Thymus (tissue), 14 donors: ENCODE measurements at places on chromosomes 3 and 15. TPM values are rescaled to one million over a fixed set of nuclear protein-coding genes. Genes with fewer than 3 reads are reported as not detected.

DNA sequence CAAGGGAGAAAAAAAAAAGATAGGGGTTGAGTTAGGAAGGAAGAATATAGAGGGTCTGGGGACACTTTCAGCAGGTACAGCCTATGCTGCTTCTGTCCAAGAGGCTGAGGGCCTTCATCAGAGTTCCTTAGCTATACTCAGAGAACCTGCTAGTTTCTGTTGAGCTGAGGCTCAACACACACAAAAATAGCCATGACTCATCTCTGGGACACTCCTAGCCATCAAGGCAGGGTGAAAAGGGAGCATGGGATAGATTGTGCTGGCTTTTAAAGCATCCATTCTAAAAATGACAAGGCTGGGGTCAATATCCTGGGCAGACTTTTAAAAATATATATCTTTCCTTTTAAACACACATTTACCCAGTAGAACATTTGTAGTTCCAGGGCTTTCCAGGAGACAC, 2.8 kb upstream of the RTP2 start:
- DNase-seq = no peak

The TRPC1 gene
- 7.1 TPM for polyA plus RNA-seq

The SPSB4 gene
- polyA plus RNA-seq = 0.30 TPM

GRCh38 chr15:43966646-43967045, 139.8 kb downstream of the WDR76 start:
- no peak for DNase-seq

GRCh38 chr3:141656771-141657170, 81.3 kb upstream of the RNF7 start:
- no peak for DNase-seq

DNA sequence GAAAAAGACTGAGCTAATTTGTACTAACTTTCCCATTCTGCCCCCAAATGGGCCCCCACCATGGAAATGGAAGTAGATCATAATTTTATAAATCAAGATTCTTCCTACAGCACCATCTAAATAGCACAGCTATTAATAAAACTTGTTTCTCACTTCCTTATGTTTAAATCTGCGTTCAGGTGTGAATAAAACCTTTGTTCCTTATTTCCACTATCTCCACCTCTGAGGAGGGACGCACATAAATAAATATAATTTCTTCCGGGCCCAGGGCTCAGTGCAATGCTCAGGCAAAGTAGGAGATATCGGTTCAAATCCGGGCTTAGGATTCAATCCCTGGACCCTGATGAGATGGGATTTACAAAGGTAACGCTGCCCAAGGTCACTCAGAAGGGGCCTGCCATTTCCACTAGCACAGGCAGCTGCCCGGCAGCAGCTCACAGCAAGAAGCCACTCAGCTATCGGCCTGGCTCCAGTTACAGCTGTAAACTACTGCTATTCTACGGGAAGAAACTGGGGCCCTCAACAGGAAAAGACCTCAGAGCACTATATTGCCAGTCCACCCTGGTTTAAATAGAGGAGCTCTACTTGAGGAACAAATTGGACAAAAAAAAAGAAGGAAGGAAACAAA, 52.5 kb downstream of the FOXP1 start:
- DNase-seq = no peak

- DNase-seq = no peak
Measured at GRCh38 chr15:67922971-67923945, 83.4 kb upstream of the RNU6-1 start.

GRCh38 chr15:75763137-75763611, 50.5 kb upstream of the CSPG4 start:
- DNase-seq = no peak

DNA sequence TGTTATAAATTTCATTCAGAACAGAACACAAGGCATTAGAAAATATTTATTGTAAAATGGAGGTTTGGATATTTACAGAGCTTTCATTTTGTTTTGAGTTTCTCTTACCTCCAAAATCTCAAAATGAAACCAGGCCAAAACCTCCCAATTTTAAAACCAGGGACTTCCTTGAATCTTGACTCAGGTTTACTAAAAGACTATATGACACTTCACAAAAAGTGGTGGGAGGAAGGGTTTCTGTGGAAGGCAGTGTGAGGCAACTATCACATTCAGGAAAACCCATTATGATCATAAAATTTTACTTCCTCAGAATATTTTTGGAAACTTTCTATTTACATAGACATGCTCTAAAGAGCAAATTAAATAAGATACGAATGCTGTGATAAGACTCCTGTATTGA, 205.8 kb upstream of the EOMES start:
- no peak for DNase-seq

DNA sequence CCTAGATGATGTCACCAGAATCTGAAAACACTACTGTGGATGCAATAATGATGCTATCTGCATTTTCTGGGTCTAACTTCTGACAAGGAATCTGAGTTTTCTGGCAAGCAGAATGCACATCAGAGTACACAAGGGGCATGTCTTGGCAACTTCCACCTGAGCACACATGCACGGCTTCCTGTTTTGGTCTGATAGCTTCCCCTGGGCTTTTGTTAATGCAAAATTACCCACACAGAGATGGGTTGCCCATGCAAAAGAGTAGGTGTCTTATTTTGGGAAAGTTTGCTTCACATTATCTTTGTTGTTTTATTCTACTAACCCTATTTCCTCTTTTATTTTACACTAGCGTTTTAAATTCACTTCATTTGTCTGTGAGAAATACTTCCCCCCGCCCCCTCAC, 74.2 kb upstream of the SATB1 start:
- peak; percentile 64 for DNase-seq

The CFAP91 gene
- 2.8 TPM for polyA plus RNA-seq

The GMPPB gene
- polyA plus RNA-seq = 13.2 TPM

GRCh38 chr15:91476861-91477260, 376.6 kb upstream of the SLCO3A1 start:
- no peak for DNase-seq

The SNX1 gene
- 85.6 TPM for polyA plus RNA-seq

DNA sequence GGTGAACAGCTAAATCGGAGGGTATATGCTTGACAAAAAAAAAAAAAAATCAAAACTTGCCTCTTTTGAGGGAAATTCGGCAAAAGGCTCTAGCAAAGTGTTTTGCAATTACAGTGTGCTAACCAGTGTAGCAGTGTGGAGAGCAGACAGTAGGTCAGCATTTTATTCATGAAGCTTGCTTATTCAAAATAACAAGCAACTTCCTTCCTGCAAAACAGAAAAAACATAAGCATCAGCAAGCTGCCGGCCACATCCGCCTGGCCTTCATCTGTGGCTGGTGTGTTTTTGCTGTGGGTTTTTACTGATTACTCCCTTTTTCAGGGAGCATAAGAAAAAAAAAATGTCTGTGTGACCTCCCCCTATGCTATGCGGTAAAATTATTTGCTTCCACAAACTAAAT, 434.1 kb downstream of the OCA2 start:
- DNase-seq = no peak

- no peak for DNase-seq
Measured at GRCh38 chr3:16516695-16517481, 3.4 kb upstream of the RFTN1 start.

DNA sequence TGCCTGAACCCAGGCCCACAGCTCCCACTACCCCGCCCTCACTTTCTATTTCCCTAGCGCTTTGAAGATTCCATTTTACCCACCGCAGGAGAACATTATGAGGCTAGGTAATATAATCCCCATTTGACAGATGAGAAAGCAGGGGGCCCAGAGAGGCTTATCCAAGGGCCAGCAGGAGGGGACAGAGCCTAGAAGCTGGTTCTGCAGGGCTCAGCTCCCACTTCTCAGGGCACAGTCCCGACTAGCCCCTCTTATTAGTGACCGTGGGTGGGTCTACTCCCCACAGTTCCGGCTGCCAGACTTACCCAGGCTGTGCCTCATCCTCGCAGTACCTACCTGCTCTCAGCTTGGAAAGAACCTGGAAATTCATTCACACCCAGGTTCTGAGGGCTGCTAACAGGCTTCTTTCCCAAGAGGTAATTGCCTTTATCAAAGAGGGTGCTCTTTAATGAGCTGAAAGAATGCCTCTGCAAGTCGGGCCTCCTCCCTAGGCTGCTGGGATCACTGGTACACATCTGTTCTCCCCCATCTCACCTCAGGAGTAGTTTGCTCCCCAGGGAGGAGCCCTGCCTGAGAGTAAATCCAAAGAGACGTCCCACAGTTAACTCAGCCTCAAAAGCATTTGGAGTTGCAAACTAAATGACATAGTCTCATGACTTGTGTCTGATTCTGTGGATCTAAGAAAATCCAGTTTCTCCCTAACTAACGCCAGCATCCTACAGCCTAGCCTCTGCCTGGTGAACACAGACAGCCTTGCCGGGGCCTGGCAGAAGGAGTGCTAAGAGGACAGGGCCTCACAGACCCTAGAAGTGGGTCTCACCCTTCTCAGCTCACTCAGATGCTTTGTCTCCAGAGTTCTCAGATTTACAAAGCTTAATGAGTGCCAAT, 125.0 kb downstream of the CHSY1 start:
- DNase-seq = no peak

The SLC28A2 gene
- polyA plus RNA-seq = 0.02 TPM

The PLSCR2 gene
- 0.16 TPM for polyA plus RNA-seq

The ACTRT3 gene
- 1.5 TPM for polyA plus RNA-seq

The PRTG gene
- polyA plus RNA-seq = 0.16 TPM

The PLA2G4B gene
- polyA plus RNA-seq = 45.4 TPM

DNA sequence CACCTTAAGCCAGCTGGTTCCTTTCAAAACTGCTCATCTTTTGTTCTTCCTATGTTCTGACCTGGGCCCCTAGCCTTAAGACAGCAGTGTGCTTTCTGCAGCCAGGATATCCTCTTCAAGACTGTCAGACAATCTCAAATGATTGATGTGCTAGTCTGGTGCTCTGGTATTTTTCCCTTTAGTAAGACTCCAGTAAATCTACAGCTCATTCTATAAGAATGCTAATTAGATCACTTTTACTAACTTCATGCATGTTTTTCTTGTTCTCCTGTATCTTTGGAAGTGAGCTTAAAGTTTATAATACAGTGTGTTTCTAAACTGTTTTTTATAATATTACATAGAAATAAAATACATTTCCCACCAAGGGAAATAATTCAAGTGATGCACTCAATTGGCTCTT, 220.9 kb upstream of the NANOGP8 start:
- no peak for DNase-seq

DNA sequence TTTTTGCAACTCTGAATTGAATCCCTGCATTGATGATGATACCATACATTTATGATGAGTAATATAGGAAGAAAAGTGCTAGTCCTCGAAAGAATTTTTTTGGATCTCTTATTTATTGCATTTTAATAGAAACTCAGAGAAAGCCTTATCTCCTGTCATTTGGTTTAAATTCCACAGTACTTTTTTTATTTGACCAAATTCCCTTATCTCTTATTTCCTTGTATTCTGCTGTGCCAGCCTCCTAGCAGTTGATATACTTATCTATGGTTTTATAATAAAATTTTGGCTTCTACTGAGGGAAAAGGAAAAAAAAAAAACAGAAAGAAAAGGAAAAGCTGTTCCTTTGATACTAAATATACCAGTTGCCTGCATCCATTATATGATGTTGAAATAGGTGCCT, 535.1 kb upstream of the NR2F2 start:
- DNase-seq = no peak

GRCh38 chr3:195125646-195126045, 145.3 kb downstream of the XXYLT1 start:
- no peak for DNase-seq

- DNase-seq = no peak
Measured at GRCh38 chr3:100526613-100527346, 34.4 kb downstream of the TMEM45A start.

DNA sequence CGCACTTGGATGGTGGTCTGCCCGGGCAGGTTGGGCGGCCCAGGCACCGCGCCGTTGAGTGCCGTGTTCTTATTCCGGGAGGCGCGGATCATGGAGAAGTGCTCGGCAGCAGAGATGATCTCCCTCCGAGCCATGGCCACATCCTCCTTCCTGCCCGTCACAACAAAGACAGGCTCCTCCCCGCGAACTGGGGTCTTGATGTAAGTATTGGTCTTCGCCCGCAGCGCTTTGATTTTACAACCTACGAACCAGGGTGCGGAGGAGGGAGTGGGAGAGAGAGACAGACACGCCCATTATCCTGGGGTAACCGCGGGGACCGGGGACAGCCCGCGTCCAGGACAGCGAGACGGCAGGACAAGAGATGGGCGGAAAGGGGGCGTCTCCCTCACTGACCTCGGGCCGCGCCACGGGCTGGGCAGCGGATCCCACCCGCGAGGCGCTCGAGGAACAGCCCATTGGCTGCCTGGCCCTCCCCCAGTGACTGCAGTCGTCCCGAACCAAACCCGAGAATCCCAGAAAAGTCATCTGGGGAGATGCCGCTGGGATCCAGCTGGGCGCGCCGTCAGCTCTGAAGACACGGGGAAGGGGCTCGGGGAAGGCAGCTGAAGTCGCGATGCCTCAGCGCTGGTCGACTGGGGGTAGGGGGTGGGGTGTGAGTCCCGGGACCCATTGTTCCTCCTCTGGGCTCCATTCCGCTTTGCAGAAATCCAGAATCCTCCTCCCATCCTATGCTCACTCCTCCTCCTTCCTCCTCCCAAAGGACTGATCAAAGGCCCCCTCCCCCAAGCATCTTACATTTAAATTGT, 1.2 kb downstream of the MEX3B start:
- DNase-seq = peak; percentile 51

DNA sequence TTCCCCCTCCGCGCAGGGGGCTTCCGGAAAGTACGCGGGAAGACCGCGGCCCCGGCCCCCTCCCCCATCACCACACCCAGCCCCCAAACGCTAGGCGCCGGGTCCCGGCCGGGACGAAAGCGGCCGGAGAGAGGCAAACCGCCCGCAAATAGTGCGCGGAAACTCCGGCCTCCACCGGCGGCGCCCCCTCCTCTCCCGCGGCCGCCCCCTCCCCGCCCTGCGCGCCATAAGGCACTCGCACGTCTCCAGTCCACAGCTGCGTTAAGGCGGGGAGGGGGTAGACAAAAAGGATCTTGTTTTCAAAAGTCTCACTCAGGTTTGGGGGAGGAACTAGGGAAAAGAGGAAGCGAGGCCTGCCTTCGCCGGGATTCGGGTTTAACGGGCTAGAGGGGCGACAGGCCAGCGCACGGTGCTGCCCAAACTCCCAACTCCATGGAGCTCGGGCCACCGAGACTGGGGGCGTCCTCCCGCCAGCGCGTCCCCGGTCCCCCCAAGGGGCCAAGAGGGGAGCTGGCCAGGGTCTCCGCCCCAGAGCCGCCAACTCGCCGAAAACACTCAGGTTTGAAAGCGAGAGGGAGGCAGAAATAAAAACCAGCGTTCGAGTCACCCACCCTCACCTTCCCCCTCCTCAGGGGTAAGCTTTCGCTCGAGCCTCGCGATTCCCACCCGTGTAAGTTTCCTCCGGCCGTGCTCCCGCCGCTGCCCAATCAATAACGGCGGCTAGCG, 1.8 kb downstream of the ANP32A start:
- no peak for DNase-seq

GRCh38 chr3:33803894-33804526, 5.6 kb downstream of the PDCD6IP start:
- no peak for DNase-seq

GRCh38 chr3:2655229-2655701, 454.9 kb downstream of the IL5RA start:
- DNase-seq = no peak

DNA sequence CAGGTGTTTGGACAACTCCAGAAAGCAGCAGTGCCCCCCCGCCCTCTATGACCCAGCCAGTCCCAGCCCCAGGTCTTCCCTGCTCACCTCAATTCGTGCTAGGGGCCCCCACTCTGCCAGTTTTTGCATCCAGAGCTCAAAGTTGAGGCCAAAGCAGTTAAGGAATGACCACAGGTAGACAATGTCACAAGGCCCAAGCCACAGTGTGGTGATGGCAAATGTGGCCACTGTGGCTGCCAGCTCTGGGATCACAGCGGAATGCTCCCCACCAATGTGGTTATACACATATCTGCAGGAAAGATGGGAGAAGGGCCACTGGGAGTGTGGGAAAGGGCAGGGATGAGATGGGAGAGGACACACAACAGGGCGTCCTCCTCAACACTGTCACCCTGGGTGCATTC, 8.2 kb downstream of the KLHL40 start:
- no peak for DNase-seq
